Stimulated activated CD4-positive, alpha-beta T cell treated with anti-CD3 and anti-CD28 coated beads, TNF-alpha, amount 100 ng/mL, for 48 hours (primary cell): ENCODE measurements at places on chromosomes 2 and 18.

DNA sequence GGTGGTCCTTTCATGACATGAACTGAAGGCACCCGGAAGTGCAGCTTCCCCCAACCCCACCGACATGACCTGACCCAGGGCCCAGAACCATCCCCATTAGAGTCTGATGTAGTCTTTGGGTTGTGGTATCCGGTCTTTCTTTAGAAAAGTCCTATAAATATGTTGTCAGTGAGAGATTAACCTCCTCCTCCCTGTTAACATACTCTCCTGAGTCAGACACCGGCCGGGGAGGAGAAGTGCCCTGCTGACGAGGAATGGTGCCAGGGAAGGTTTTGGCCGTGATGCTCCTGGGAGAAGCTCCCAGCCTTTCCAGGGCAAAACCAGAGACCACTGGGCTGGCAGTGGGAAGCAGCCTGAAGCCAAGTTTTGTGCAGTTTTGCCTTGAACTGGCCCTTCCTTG is 109.0 kb downstream of the LAMA3 start:
- DNase-seq = no peak

- no peak for DNase-seq
These were observed 447.6 kb upstream of the NETO1 start for GRCh38 chr18:73315381-73315780.

DNA sequence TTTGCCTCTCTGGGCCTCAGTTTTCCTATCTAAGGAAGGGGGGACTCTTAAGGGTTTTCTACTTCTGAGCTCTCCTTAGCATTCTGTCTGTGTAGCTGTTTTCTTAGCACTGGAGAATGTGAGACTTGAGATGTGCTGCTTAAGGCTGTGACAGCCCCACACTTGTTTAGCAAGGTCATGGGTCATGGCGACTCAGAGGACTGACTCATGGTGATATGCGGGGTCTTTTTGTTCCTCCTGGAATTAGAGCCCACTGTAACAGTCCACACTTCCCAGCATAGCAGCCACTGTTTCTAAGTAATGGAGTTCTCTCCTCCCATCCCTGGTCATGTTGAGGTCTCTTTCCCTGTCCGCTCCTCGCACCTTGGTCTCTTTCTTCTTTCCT is 4.1 kb upstream of the LPIN1 start:
- no peak for DNase-seq

DNA sequence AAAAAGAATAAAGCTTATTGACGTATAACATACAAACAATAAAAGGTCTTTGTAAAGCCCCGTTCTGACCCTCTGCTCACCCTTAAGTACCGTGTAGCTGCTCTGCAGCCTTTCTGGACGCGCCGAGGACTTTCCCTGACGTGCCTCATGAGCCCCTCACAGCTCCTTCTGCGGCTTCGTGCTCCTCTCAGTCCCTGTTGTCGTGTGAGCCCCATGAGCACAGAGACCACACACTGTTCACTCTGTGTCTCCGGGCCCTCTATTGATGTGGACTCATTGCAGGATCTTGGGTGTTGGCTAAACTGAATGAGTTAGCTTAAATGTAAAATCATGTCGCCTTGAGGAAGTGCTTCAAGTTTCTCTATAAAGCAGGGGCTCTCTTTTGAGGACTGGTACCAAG is 43.6 kb upstream of the INHBB start:
- no peak for DNase-seq

DNA sequence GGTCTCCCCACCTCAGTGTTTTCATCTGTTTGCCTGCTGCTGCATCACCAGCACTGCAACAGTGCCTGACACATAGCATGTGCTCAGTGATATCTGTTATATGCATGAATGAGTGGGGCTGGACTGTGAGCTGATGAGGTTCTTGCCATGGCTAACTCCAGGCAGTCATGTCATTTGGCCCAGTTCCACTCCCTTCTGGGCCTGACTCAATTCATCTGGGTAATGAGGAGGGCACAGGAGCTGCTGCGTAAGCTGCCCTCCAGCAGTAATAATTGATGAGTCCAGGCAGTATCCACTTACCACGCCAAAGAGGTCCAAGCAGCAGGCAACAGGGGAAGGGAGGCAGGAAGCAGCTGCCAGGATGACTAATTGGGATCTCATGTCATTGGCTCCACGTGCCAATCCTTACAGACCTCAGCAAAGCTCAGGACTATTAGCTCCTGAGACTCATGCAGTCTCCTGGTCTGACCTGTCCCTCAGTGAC is 34.1 kb upstream of the MAT2A start:
- no peak for DNase-seq

GRCh38 chr2:232887171-232887850 is 17.2 kb downstream of the SNORC start:
- DNase-seq = no peak

DNA sequence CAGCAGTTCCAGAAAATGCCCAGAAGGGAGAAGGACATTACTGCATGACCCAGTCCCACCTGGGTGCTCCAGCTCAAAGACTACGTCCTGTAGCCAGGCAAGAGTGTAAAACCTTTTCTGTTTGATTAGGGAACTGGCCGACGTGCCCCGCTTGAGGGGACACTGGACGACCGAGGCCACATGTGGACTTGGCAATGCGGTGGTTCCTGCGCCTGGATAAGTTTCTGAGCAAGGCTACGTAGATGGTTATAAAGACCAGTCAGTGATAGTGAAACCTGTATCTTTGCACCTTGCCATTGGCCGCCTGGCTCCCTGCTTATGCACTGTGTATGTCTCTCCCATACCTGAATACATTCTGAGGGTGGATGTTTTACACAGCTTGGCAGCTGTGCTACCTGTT is 567.0 kb upstream of the CRIM1 start:
- DNase-seq = no peak

DNA sequence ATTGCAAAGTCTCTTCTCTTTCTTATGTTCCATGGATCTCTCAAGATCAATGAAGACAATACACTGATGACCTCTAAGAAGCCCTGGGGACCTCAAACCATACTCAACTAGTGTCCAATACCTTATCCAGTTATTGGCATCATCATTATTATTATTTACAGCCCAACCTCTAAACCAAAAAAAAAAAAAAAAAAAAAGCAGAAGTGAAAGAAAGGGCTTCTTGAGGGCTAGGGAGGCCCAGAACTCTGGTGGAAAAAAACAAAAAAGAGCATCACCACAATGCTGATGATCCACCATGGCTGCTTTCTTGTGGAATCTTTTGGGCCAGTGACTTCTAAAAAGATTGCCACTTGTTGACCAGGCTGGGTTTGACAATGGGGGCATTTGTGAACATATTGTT is 324.9 kb downstream of the LPIN1 start:
- DNase-seq = no peak

DNA sequence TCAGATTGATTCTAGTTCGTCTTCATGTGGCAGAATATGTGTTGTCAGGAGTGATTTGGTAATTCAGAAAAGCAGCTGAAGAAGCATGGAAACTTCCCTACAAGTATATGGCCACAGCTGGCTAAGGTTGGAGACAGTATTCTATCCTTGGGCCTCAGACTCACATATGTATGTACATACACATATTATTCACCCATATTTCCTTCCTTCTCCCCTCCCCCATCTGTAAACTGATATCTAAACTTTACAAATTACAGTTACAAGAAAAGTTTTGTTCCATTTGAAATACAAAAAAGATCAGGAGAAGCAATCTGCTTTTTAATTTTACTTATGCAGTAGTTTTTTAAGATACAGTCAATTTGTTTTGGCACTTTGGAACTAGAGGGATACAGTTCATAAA is 3.1 kb downstream of the SP3 start:
- no peak for DNase-seq

- DNase-seq = no peak
These were observed 13.1 kb downstream of the CASP10 start for GRCh38 chr2:201196003-201196402.

DNA sequence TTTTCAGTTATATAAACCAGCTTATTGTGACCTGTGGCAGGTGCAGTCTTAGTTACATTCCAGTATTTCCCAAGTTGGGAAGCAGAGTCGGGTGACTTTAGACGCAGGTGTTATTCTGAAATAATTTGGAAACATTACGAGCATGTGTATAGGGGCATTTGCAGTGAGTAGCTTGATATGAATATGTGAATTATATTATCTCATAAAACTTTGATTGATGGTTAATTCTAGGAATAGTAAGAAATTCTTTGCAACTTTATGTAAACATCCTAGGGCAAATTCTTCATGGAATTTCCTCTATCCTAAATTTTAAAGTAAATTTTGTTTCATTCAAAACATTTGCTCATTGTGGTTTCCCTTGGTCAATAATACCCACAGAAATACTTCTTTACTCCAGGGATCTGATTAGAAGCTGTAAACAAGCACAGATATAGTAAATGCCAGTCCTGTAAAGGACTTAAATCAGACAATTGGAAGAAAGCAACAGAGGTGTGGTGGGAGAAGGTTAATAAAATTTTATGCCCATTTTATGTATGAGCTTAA is 580.6 kb upstream of the CDH2 start:
- DNase-seq = no peak

DNA sequence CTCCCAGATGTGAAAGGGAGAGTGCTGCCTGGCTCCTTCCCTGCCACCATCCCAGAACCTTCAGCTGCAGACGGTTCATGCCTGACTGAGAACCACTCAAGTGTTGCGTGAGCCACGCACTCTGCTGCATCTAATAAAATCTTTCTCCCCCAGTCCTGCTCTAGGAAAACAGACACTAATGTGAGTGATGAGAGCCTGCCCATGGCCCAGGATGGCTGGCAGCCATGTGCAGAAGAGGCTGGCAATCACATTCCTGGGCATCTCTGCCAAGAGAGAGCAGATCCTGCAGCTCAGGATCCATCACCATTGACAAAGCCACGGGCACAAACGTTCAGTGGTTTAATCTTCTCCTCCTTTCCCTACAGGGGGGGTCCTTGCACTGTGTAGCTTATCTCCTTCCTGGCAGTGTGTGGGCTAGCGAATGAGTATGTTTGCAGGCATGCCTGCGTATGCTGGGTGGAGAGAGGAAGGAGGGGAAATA is 477.5 kb downstream of the SLC4A3 start:
- no peak for DNase-seq

DNA sequence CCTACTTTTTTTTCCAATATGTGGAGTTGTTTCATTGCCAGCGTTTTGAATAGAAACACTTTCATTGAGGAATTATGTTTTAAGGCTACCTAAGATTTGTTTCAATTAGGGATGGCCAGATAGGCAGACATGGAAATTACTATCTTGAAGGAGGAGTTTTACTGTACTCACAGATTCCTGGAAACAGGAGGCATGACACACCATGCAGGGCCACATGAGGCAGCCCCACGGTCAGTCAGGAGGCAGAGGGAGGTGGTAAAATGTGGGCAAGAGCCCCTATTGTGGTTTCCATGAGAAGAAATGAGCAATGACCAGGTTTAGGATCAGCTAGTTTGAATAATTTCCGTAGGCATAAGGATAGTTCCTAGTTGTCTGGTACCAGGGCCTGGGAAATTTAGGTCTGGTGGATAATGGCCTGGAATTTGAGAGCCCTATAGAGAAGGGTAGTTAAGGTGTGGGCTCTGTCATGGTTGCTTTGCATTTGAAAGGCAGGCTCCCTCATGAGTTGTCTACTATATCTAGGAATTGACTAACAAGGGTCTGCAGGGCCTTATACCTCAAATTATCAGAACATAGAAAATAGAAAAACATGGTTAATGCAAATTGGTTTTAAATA is 360.0 kb upstream of the KCNJ3 start:
- no peak for DNase-seq

DNA sequence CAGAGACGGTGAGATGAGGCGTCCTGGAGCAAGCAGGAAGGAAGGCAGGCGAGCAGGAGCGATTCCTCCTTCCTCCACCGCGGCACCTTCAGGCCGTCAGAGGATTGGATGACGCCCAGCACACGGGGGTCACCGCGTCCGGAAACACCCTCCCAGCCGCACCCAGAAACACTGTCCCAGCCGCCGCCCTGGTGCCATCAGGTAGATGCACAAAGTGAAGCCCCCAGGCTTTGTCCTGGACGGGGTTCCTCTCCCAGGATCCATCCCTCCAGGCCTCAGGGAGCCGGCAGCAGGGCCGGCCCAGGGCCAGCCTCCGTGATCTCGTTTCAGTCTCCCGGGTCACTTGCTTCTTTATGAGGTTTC is 31.5 kb downstream of the RTP5 start:
- no peak for DNase-seq

GRCh38 chr18:43563780-43564179 is 286.5 kb upstream of the SYT4 start:
- DNase-seq = no peak

- no peak for DNase-seq
These were observed 11.6 kb downstream of the ADCY3 start for GRCh38 chr2:24908461-24908901.

DNA sequence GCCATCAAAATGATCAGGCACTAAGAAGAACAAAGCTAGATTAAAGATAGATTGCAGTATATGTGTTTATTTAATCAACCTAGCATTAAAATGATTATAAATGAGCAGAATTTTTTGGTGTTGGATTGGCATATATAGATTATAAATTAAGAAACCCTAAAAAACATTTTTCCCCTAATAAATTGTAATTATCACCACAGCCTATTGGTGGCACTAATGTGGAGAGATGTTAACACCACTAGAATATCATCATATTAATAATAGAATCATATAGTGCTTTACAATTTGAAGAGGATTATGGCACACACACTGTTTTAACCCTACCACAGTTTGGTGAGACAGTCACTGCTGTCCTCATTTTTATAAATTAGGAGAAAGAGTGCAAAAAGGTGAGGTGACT is 112.4 kb upstream of the RND3 start:
- DNase-seq = no peak

DNA sequence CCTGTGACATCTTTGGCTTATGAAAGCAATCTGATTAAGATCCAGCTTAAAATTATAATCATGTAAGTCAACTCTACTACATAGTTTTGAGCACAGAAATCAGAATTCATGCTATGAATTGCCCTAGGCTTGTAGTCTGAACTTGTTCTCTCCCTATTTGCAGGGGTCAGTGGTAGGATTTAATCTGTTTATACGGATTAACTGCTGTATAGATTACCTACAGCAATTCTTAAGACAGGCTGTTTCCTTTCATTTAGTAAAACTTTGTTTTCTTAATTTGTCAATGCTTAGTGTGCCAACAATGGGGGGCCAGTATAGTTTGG is 287.9 kb downstream of the PDE11A start:
- no peak for DNase-seq

DNA sequence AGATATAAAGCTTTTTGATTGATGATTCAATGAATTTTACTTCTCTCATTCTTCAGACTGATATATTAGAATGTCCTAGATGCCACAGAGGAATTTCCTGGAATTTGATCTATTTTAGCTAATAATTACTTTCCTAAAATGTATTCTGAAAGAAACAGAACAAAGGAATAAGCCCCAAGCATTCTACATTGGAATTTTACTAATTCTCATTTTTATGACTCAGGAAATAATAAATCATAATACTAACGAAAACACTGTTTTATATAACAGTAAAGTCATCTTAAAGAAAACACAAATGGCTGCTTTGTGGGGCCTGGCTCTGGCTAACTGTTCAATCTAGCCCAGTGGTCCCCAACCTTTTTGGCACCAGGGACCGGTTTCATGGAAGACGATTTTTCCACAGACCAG is 68.6 kb upstream of the LPIN2 start:
- no peak for DNase-seq

- no peak for DNase-seq
These were observed 86.9 kb upstream of the RBBP8 start for GRCh38 chr18:22846088-22846683.

GRCh38 chr18:32802591-32803451 is 30.0 kb upstream of the KLHL14 start:
- DNase-seq = no peak

GRCh38 chr18:72605376-72605775 is 61.2 kb upstream of the CBLN2 start:
- no peak for DNase-seq
